ENCODE measurements at places on chromosomes 16 and 17. TPM values are rescaled to one million over a fixed set of nuclear protein-coding genes. Genes with fewer than 3 reads are reported as not detected.

Gene NPIPB9
- 2.9 TPM for total RNA-seq

DNA sequence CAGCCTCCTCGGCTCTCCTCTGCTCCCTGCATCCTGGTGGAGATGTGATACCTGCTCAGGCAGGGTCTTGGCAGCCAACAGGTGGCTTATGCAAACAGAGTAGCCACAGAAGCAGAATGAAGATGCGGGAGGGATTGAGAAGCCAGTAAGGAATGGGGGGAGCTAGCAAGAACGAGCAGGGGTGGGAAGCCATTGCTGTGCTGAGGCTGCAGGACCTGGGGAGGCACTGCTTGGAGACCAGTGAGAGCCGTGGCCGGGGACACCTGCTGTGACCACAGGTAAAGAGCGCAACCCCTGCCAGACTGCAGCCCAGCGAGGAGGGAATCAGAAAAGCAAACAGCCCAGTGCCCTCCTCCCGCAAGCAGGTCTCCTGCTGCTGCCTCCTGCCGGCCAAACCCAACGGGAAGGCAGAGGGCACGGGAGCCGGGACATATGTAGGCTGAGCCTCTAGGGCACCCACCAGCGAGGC lies 14.7 kb downstream of the AIPL1 start:
- peaks cover 36% of the 10 kb centered on the region for H3K27me3 ChIP-seq
- H3K4me3 ChIP-seq: no peak overlapping the region

- no peak for DNase-seq
- H3K4me3 ChIP-seq: no peak overlapping the region
- H3K27me3 ChIP-seq: no peaks in the 10 kb centered on the region
Measured at GRCh38 chr16:84839956-84840355, 20.2 kb downstream of the CRISPLD2 start.

DNA sequence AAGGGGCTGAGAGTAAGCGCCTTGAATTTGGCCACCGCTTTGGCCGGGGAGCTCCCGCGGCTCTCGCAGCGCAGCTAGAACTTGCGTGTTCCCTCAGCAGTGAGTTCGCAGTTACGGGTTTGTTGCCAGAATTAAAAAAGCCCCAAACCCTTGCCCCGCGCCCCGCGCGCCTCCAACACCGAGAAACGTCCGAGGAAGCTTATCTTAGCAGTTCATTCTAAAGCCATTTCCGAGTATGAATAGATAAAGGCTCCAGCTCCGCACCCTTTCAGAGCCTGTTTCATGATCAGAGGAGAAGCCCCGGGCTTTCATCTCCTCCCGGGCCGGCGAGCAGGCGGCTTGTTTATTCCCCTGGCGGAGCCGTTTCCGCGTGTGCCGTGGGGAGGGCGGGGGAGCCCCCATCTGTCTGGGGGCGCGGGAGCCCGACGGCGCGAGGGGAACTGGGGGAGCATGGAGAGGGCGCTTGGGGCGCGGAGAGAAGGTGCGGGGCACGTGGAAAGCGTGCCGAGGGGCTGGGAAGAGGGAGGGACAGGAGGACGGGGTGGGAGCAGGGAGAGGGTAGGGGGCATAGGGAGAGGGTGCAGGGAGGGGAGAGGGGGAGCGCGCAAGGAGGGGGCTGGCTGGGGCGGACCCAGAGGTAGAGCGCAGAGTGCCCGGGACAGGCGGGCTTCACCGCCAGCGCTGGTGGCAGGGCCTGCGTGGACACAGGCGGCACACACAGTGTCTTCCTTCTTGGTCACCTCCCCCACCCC lies 9.9 kb downstream of the TBX4 start:
- no peak overlapping the region for H3K27ac ChIP-seq
- H3K27me3 ChIP-seq: peaks cover 68% of the 10 kb centered on the region
- H3K4me1 ChIP-seq: peaks cover 21% of the 10 kb centered on the region
- peaks cover 5% of the 10 kb centered on the region for H3K36me3 ChIP-seq
- H3K4me3 ChIP-seq: peak overlapping the region; percentile 68

GRCh38 chr16:31093132-31093703 lies 1.4 kb downstream of the VKORC1 start:
- H3K4me3 ChIP-seq: peak overlapping the region; percentile 98
- peak overlapping the region; percentile 88 for H3K27ac ChIP-seq
- peaks cover 4% of the 10 kb centered on the region for H3K36me3 ChIP-seq
- H3K4me1 ChIP-seq: peaks cover 30% of the 10 kb centered on the region

DNA sequence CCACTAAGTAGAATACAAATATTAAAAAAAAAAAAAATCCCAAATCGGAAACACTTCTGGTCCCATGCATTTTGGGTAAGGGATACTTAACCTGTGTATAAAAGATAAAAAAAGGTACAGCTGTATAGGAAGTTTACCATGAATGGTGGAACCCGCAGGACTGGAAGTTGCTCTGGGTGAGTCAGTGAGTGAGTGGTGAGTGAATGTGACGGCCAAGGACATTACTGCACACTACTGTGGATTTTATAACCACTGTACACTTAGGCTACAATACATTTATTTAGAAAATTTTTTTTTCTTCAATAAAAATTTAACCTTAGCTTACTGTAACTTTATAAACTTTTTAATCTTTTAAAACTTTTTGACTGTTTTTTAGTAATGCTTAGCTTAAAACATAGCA lies 71.3 kb upstream of the BCAR1 start:
- peaks cover 2% of the 10 kb centered on the region for H3K36me3 ChIP-seq
- H3K27me3 ChIP-seq: no peaks in the 10 kb centered on the region
- no peak for DNase-seq
- H3K4me3 ChIP-seq: no peak overlapping the region

DNA sequence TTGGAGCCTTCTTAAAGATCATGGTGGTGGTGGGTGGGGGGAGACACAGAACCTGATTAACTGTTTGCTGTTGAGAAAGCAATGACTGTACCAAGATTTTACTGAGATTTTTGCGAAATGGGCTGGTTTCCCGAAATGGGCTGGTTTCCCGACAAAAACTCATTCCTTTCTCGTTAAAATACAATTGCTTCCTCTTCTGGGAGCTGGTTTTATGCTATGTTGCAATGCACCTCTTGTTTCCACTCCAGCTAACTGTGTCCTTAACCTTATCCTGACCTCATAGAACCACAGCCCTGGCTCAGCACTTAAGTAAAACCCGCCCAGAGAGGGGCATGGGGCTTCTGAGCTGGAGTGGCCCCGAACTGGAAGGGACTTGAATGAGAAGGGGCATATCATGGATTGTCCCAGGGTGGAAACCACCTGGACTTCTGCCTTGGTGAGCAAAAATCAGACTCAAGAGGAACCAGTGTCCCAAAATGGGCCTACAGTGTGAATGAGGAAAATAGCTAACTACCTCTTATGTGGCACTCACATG lies 20.9 kb downstream of the FAM20A start:
- no peak for DNase-seq
- H3K4me3 ChIP-seq: no peak overlapping the region
- H3K27me3 ChIP-seq: no peaks in the 10 kb centered on the region
- H3K36me3 ChIP-seq: no peaks in the 10 kb centered on the region
- H3K27ac ChIP-seq: no peak overlapping the region
- no peaks in the 10 kb centered on the region for H3K4me1 ChIP-seq

Data from chondrocyte (in vitro differentiated cells).